T-helper 2 cell (primary cell): ENCODE measurements at places on chromosomes 7 and 10.

DNA sequence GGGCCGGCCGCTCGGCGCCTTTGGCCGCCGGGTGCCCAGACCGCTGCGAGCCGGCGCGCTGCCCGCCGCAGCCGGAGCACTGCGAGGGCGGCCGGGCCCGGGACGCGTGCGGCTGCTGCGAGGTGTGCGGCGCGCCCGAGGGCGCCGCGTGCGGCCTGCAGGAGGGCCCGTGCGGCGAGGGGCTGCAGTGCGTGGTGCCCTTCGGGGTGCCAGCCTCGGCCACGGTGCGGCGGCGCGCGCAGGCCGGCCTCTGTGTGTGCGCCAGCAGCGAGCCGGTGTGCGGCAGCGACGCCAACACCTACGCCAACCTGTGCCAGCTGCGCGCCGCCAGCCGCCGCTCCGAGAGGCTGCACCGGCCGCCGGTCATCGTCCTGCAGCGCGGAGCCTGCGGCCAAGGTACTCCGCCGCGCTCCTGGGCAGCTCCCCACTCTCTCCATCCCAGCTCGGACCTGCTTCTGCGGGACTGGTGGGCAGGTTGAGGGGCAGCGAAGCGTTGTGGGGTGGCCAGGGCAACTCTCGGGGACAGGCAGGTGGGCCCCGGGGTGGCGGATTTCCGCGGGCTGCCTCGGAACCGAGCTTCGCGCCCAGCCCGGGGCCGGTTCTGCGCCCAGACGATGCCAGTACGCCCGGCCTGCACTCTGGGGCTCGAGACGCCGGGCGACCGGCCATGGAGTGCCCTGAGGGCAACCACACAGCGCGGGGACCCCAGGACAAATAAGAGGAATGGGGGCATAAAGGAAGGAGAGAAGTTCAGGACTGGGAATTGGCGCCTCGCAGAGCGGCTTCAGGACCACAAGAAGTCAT, 578 bp downstream of the HTRA1 start:
- DNase-seq, result no peak

- DNase-seq, result no peak
These were observed at the start of gene C10orf67 for GRCh38 chr10:23344241-23344841. Gene C10orf67, minus strand, starts transcription at chr10:23344797. Its CDS starts 23 bp downstream, at chr10:23344774.

DNA sequence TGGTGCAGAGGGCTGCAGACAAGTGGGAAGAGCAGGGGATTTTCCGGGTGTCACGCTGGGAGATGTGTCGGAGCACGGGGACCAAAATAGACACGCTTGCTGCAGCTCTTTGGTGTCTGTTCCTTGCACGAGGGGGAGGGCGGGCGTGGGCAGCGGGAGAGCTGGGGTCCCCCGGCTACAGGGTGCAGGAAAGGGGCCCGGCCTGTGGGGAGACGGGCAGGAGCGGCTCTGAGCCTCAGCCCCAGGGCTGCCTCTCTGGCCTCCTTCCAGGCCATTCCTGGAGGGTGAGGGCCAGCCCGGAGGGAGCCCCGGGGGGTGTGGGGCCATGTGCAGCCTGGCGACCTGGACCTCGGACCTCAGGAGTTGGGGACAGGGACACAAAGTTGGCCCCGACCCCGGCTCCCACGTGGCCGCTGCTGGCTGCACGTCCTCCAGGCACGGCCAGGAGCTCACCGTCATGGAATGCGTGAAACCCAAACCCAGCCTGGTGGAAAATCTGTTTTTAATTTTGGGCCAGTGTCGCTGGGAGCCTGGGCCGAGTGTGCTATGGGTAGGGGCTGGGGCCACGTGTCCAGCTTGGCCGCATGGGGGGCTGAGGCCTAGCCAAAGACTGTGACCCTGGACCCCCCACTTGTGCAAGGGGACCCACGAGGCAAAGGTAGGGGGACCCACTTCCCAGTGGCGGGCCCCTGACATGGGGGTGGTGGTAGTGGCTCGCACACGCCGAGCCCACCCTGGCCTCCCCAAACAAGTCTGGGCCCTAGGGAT, 6.6 kb downstream of the TTYH3 start:
- no peak for DNase-seq

- DNase-seq, result no peak
These were observed 537.9 kb upstream of the MGMT start for GRCh38 chr10:128929131-128929530.

- DNase-seq, result no peak
These were observed 43.6 kb downstream of the CNNM1 start for GRCh38 chr10:99372546-99373271.

GRCh38 chr10:62333988-62334682, 40.0 kb upstream of the ZNF365 start:
- DNase-seq, result no peak

DNA sequence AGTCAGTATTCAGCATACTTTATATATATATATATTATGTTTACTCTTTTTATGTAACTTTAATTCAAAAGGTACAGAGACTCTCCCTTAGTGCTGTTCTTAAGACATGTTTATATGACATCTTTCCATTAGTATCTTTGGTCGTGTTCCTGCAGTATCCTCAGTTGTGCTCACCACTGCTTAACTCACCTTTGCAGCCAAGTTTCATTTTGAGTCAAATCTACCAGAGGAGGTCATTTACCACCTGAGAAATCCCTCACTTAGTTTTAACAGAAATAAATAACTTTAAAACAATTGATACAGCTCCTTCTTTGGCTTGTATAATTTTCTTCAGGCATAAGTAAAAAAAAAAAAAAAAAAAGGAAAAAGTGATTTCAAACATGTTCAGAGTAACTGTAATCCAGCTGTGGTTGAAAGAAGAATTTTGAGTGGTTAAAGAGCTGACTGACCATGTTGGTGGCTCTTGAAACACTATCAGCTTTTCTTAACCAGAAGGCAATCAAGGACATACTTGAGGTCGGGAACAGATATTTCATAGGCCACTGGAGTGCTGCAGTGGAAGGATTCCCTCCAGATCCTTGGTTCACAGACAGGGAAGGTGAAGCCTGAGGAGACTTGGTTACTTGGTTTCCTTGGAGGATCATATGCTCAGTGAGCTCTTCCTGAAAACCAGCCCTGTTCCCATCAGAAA, 116.8 kb downstream of the AUTS2 start:
- no peak for DNase-seq

DNA sequence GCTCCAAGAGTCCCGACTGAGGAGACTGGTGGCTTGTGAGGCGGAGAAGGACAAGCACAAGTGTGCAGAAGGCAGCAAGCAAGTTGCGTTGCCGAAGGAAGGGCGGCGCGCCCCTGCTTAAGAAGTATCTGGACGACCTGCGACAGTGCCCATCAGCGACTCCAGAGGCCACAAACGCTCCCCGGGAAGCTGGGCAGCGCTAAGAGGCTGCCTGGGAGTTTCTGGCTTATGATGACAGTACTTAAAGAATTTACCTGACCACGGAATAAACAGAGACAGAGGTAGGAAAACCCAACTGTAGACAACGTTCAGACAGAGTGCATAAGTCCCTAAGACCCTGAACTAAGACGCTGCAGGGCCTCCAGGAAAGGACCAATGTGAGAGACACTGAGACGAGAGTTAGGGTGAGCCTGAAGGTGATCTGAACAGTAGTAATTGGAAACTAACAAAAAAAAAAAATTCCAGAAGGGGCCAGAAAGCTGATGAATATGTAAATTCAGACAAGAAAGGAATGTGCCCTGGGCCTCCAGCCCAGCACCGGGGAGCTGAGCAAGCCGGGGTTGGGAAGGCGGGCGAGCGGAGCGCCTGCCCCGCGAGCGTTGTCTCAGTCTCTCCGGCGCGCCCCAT, 1.0 kb downstream of the OSBPL3 start:
- no peak for DNase-seq

GRCh38 chr10:72682638-72683037, 9.3 kb upstream of the MCU start:
- no peak for DNase-seq

GRCh38 chr10:3595736-3596135, 189.3 kb downstream of the KLF6 start:
- DNase-seq, result no peak

- no peak for DNase-seq
These were observed 86.4 kb upstream of the SAMD8 start for GRCh38 chr10:75024971-75025523.

DNA sequence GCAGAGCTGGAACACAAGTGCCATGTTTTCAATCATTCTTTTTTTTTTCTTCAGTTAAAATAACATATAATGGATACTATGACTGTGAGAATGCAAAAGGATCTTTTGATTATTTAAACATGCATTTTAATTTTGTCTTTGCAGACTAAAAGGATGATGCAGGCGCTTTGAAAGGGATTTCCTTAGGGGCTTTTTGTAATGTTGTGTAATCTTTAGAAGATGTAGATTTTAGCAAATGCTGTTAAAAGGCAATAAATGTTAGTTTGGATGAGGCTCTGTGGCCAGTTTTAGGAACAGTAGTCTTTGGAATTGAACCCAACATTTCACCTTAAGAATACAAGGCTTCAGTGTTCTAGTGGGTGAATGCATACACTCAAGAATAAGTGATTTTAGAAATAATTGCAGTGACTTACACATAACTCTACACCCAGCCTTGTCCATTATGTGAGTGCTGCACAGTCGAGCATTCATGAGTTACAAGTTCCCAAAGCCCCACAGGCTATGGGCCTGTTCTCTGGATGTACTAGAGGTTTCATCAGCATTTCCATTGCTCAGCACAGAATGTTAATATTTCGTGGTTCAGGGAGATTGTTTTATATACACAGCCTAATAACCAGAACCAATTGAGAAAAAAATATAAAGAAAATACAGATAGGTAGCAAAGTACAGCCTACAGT, 11.6 kb downstream of the PAPSS2 start:
- no peak for DNase-seq

DNA sequence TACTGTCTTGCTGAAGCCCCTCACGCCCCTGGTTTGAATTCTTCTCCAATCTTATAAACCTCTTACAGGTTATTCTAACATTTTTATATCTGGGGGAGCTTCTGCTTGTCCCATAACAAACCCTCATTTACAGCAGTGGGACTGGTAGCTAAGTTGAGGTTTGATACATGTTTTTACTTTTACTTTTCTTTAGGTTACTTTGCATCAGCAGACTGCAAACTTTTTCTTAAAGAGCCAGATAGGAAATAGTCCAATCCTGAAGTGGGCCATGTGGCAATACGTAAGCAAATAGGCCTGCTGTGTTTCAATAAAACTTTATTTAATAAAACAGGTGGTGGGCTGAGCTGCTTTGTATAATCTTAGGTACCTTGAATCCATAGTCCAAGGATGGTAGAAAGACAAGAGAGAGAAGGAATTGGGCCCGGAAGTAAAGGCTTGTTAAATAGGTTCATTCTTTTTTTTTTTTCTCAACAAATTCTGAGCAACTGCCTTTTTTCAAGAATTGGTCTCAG, 27.3 kb downstream of the RAB18 start:
- DNase-seq, result peak; percentile 27

DNA sequence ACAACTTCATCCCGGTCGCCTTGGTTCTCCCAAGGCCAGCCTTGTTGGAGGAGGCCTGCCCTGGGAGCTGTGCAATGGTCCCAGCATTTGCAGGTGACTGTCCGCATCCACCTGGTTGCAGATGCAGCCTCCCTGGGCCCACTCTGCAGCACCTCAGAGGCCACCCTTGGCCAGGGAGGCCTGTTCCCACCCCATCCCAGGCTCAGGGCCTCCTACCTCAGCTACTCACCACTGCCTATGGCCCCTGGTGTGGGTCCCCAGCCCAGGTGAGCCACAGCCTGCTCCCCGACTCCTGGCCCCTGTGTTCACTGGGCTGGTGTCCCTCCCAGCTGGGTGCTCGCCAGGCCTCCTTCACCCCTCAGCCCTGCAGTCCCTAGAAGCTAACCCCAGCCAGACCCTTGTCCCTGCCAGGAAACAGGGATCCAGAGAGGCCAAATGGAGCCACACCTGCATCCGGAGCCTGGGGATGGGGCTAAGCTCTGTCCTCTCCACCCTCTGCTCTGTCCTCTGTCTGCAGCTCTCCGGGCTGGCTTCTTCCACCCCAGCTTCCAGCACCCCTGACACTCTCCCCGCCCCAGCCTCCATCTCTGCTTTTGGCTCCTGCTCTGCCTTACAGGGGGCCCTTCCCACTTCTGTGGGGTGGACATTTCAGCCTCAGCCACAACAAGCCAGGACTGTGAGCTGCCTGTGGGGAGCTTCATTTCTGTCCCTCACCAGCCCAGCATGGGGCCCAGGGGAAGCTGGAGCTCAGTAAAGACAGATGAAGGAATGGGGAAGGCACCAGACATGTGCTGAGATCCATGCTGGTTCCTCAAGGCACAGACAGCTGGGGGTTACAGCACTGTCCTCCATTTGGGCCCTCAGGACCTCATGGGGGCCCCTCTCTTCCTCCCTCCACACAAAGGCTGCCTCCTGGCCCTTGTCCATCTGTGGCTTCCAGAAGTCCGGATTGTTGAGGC, 35.6 kb upstream of the ANTXRL start:
- DNase-seq, result no peak

- DNase-seq, result peak; percentile 57
These were observed 2.2 kb downstream of the NPM3 start for GRCh38 chr10:101780818-101781654.
